AG09309 (cell line): ENCODE measurements at places on chromosomes 2 and 18.
A peak's percentile ranks its signal among the peaks of the same experiment; 100 is the strongest.

GRCh38 chr18:75757951-75758350, 330.4 kb upstream of the SMIM21 start:
- no peak for DNase-seq

DNA sequence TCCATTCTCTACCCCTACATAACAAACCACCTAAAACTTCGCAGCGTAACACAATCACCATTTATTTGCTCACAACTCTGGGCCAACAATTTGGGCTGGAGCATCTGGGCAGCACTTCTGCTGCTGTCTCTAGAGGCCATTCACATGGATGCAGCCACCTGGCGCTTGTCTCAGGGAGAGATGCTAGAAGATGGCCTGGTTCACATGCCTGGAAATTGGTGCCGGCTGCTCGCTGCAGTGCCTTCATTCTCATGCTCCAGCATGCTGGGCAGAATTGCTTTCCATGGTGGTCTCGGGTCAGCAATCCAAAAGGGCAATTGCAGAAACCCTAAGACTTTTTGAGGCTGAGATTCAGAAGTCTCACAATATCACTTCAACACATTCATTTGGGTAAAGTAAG, 157.4 kb downstream of the SUCLG1 start:
- DNase-seq: no peak

DNA sequence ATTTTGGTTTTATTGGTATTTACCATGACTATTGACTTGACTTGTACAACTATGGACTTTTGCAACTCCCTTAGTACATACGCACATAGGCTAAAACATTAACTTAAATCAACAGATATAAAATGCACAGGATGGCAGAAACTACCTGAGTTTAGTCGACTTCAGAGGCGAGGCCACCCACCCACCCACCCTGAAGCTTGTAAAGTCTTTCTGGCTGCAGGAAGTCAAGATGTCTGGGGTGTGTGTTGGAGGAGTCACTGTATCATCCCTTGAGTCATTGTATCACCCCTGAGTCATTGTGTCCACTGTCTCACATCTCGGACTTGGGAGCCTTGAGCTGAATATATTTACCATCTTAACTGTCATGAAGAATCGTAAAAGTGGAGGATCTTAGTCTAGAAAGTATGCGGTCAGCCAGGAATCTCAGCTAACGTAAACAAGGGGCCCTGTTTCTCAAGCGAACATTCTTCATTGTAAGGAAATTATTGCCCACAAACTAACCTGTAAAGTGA, 140.0 kb upstream of the ST6GAL2 start:
- DNase-seq: peak; percentile 40

GRCh38 chr2:68187329-68187728, 29.6 kb downstream of the PNO1 start:
- no peak for DNase-seq

GRCh38 chr2:8609357-8609811, 72.5 kb upstream of the ID2 start:
- DNase-seq: no peak

- DNase-seq: no peak
These were observed 8.8 kb downstream of the GPR55 start for GRCh38 chr2:230916218-230916617.

DNA sequence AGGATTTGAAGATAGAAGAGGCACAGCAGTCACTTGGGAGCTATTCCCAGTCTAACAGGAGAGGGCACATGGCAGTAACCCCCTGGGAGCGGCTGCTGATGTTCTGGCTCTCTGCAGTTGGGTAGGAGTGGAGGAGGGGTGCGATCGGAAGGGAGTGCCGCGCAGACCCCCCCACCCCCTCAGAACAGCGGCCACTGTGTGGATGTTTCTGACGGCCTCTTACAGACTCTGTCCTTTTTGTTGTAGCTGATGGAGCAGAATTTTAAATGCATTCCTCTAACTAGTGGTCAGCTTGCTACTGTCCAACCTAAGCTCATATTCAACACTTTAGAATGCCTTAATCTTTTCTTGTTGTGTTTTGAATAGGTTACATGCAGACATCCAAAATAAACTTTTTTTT, 127.9 kb downstream of the AGAP1 start:
- no peak for DNase-seq

DNA sequence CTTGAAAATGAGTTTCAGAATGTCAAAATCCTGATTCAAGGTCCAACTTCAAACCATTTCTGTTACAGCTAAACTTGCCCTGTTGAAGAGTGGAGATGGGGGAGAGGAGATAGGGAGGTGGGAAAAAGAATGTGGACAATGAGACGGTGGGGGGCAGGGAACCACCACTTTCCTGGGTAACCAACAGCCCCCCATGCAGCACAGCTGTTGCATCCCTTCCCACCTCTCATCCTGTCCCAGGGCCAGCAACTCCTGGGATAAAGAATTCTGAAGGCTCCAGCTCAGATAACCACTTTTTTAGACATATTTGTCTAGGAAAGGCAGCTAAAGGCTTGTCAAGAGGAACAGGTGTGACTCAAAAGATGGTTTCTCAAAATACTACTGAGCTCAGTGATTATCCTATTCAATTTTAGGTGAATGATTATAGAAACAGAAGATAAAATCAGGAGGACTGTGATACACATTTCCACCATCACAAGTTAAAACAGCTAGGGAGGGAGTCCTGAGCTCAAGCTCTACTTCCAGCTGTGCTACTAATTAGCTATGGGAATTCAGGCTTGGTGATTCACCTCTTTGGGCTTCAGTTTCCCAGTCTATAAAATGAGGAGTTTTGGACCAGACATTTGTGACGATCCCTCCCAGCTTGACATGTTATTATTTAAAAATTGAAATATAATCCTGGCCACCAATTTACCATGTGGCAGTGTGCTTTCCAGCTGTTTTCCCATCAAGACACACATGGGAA, 36.3 kb downstream of the HDHD2 start:
- peak; percentile 35 for DNase-seq

DNA sequence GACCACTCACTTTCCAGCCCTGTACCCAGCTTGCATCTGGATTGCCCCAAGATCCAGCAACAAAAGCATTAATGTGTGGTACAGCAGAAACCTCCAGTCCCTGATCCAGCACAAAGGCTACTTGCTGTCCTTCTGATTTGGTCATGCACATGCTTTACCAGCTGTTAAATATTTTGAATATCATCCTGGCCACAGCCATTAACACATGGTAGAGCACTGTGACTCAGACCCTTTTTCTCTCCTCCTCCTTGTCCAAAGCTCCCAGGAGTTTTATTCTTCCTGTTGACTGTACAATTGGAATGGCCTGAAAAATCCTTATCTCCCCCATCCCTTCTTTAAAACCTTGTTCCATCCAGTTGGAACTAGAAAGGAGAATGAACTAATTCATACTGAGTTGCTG, 419.7 kb upstream of the TNP1 start:
- DNase-seq: peak; percentile 81

DNA sequence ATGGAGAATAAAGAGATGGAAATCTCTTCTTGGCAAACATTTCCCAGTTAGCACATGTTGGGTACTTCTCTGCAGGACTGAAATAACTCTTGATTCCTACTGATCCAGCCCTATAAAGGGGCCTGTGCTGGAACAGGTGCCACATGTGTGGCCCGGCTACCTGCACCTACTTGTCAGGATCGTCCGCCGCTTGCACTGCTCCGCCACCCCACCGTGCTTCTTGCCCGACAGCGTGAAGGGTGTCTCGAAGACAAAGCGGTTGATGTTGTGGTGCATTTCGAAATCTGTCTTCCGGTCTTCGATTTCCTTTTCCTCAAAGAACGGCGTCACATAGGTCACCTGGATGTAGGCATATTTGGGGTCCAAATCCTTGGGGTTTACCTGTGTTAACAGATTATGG, 58.6 kb upstream of the CCDC195 start:
- no peak for DNase-seq

- no peak for DNase-seq
These were observed 89.1 kb downstream of the FIGN start for GRCh38 chr2:163646687-163647086.

- DNase-seq: no peak
These were observed 76.4 kb downstream of the BOD1L2 start for GRCh38 chr18:57223144-57223870.

DNA sequence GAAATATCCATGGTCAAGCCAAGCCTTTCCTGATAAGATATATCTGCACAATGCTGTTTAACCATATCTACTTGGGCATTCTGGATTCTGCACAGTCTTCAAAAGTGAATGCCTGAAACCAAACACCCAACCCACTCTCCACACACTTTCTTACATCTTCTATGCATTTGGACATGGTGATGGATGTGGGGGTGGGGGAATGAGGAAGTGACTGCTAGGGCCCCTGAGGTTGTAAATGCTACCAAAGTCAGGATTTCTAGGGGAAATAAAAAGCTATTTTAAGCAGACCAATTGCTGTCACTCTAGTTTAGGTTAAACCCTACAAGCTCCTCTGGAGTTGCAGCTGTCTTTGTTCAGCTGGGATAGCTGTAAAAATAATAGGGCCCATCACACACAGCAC, 26.7 kb upstream of the TGFA start:
- DNase-seq: no peak

- DNase-seq: no peak
These were observed 45.9 kb downstream of the FAM228A start for GRCh38 chr2:24220554-24221291.

DNA sequence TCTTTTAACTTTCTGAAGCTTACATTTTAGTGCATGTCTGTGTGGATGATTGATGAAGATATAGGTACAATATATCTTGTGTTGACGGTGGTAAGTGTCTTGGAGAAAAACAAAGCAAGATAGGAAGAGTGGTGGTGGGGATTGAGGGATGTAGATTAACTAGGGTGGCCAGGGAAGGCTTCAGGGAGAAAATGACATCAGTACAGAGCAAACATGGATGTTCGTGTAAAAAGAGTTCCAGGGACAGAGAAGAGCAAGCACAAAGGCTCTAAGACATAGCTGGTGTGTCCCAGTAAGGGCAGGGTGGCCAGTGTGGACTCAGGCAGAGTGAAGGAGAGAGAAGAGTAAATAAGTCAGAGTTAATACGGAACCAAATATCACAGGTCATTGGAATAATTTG, 2.7 kb upstream of the CERS6 start:
- DNase-seq: no peak

DNA sequence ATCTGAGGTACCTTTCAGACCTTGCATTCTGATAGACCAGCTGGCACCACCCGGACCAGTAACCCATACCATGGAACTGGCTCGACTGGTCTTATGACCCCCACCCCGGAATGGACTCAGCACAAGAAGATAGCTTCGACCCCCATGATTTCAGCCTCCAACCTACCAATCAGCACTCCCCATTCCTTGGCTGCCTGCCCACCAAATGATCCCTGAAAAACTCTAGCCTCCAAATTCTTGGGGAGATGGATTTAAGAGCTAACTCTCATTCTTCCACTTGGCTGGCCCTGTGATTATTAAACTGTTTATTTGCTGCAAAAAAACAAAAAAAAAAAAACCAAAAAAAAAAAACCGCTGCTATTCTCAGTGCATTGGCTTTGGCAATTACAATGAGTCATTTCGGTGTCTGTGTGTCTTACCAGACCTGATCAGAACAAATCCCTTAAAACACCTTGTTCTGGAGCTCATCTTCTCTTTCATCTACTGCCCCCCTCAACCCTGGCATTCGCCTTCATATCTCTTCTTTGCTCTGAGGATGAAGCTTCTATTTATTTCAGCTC, 60.1 kb upstream of the KIF5C start:
- no peak for DNase-seq

GRCh38 chr2:229650901-229651300, 63.5 kb downstream of the DNER start:
- no peak for DNase-seq

GRCh38 chr2:189261431-189261841, 81.9 kb upstream of the COL5A2 start:
- no peak for DNase-seq

DNA sequence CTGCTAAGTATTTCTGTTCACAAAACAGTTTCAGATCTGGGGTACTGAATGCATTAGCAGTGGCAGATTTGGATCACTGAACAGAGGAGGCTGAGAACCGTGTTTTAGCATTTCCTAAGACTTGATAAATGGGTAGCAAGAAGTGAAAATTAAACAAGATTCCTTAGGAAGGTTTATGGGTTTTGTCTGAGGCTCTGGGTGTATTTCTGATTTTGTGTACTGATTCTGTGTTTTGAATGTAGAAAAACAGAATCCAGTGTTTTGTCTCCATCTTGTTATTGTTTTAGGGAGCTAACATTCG, 1.4 kb downstream of the FAM117B start:
- no peak for DNase-seq

- DNase-seq: no peak
These were observed 12.4 kb downstream of the MEX3C start for GRCh38 chr18:51185075-51185474.

GRCh38 chr2:20972110-20972509, 71.8 kb downstream of the APOB start:
- DNase-seq: no peak

GRCh38 chr2:138752197-138752956, 27.8 kb downstream of the NXPH2 start:
- no peak for DNase-seq

DNA sequence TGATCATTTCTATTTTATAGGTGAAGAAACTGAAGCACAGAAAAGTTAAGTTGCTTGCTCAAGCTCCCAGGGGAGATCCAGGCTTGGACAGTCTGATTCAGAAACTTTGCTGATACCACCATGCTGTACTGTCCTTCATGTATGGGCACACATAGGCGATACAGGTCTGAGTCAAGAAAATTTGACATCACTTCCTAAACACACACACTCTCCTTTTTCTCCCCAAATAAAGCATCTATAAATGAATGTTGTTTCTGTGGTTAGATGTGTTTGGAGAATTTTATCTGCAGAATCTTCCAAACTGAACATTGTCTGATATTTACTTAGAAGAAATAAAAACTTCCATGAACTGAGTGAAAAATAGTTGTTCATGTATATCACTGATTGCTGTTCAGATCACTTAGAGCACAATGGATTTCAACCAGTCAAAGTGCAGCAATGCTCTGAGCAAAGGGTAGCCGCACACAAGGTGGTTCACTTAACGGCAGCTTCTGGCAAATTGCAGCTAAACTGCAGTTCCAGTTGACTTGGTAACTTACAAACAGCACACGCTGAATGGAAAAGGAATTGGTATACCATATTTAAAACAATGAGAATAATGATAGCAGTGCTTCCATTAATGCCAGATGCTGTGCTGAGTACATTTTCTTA, 10.0 kb upstream of the AGFG1 start:
- no peak for DNase-seq

DNA sequence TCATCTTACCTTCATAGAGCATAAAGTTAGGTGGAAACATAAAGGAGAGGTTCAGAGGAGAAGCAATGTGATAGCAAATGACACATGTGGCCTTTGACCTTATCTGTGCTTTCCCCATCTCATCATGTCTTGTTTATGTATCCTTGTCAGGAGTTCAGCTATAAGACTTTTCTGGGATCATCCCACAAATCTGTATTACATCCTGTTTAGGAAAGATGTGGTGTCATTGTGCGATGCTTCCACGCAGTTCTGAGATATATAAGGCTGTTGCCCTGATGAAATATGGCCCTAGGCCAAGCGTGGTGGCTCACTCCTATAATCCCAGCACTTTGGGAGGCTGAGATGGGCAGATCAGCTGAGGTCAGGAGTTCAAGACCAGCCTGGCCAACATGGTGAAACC, 15.5 kb upstream of the MGAT5 start:
- DNase-seq: no peak

GRCh38 chr2:195498839-195499490, 158.1 kb upstream of the SLC39A10 start:
- no peak for DNase-seq
